ENCODE measurements at places on chromosomes 4 and X.
A peak's percentile ranks its signal among the peaks of the same experiment; 100 is the strongest.

GRCh38 chr4:34643476-34643875 lies 1600.8 kb downstream of the ARAP2 start:
- no peak for DNase-seq

DNA sequence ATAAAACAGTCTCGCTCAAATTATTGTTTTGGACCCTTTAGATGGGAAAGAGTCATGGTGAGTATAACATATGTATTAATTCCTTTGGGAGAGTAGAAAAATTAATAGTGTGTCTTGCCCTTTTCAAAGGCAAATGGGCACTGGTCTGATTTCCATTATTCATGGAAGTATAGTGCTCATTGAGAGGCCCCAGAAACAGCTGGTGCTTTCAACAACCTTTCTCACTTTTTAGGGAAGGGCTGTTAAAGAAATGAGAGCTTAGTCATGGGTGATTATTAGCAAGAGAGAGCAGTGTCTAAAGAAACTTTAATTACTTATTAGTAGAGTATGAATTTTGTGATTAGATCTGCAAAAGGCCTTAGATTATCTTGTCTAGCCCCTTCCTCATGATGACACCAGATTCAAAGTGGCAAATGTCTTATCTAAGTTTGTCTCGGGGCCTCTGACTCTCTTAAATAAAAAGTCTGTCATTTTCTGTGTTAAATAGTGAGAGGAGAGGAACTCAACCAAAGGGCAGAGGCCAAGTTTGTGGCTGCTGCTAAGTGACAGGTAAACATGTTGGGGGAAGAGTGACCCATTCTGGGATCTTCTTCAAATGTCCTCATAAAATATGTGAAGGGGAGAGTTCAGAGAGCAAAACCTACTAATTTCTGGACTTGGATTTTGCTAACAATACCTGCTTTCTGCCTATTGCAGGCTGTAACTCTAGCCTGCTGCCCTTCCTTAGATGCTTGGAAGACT lies 110.6 kb downstream of the REPS2 start:
- DNase-seq = no peak

DNA sequence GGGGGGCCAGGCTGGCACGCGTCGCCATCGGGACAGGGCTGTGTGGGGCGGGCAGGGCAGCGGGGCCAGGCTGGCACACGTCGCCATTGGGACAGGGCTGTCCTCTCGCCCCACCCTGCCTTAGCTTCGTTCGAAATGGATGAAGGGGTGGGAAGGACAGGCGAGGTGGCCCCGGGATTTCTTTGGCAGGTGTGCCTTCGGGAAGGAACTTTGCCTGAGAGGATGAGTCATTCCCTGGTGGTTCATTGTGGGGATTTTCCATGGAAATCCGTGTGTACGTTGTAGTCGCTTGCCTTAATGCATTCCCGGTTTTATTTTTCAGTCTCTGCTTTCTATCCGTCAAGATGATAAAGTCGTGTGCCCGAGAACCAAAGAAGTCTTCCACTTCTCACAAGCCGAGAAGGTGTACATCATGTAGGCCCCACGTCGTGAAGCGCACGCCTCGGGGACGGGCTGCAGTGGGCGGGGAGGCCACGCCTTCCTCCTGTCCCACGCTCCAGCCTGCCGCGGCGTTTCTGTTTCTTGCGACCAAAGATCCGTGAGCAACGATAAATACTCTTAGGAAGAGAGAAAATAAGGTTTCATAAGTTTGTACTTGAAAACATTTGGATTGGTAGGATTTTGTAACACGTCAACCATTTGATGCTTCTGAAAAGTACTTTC lies 8.1 kb upstream of the UVSSA start:
- no peak for DNase-seq

DNA sequence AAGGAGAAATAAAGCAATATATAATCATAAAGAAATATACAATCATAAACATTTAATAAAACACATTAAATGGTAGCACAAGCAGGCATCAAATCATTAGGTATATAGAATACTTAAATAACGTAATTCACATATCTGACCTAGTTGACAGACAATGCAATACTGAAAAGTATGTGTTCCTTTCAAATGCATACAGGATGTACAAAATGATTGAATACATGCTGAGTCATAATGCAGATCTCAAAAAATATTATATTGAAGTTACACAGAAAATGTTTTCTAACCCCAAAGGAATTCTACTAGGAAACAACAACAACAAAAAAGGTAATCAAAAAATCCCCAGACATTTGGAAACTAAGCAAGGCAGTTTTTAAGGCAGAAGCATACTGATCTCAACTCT lies 1072.0 kb upstream of the INTU start:
- DNase-seq = no peak

GRCh38 chrX:70754169-70754848 lies 154.2 kb downstream of the TEX11 start:
- DNase-seq = no peak

GRCh38 chrX:9349572-9350494 lies 115.0 kb upstream of the TBL1X start:
- no peak for DNase-seq

- DNase-seq = no peak
Measured at GRCh38 chrX:126770179-126770578, 49.4 kb upstream of the PRR32 start.

- DNase-seq = no peak
Measured at GRCh38 chr4:111722213-111722720, 423.0 kb upstream of the FAM241A start.

- no peak for DNase-seq
Measured at GRCh38 chrX:24877288-24877664, 138.5 kb downstream of the ARX start.

GRCh38 chr4:30945586-30945985 lies 225.4 kb downstream of the PCDH7 start:
- no peak for DNase-seq

DNA sequence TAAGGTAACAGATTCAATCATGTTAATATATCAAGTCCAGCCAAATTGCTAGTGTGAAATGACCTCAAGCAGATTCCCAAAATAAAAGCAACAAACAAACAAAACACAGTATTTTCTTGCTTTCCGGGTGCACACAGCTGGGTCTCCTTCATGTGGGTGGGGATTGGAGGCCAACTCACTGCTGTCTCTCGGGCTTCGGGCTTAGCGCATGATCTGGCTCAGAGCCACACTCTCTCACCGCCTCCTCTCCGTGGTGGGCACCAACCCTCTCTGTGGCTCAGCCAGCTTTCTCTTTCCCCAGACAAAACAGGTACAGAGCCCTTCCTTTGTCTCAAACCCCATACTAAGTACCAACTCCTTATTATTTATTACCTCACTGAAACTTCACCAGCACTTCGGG lies 2.9 kb upstream of the REELD1 start:
- no peak for DNase-seq

- DNase-seq = no peak
Measured at GRCh38 chrX:154325541-154325940, 29.9 kb downstream of the TKTL1 start.

DNA sequence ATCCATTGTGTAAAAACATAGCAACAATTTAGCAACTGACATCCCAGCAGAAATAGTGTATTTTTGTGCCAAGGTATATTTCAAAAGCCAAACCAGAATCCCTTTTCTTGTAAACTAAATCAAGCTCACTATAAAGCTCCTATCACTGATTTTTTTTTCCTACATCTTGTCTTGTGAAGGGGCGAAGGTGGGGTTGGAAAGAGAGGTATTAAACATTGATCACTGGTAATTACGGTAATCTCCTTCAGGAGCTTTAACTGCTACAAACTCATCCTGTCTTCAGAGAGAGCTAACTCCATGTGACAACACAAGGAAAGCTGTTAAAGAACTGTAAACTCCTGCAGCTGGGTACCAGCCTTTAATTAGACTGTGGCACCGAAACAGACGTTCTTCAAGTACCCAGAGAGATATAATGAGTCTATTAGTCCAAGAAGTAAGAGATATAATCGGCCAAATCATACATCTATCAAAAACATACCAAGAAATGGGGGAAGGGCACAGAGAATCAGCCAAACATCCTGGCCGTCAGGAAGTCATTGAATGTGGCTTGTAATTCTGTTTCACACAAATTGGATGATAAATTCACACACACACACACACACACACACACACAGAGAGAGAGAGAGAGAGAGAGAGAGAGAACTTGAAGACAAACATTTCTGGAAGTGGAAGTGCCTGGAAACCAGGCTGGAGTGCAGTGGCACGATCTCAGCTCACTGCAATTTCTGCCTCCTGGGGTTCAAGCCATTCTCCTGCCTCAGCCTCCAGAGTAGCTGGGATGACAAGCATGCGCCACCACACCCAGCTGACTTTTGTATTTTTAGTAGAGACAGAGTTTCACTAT lies 111.9 kb upstream of the PPARGC1A start:
- no peak for DNase-seq

GRCh38 chr4:70741867-70742658 lies 20.3 kb downstream of the RUFY3 start:
- no peak for DNase-seq

DNA sequence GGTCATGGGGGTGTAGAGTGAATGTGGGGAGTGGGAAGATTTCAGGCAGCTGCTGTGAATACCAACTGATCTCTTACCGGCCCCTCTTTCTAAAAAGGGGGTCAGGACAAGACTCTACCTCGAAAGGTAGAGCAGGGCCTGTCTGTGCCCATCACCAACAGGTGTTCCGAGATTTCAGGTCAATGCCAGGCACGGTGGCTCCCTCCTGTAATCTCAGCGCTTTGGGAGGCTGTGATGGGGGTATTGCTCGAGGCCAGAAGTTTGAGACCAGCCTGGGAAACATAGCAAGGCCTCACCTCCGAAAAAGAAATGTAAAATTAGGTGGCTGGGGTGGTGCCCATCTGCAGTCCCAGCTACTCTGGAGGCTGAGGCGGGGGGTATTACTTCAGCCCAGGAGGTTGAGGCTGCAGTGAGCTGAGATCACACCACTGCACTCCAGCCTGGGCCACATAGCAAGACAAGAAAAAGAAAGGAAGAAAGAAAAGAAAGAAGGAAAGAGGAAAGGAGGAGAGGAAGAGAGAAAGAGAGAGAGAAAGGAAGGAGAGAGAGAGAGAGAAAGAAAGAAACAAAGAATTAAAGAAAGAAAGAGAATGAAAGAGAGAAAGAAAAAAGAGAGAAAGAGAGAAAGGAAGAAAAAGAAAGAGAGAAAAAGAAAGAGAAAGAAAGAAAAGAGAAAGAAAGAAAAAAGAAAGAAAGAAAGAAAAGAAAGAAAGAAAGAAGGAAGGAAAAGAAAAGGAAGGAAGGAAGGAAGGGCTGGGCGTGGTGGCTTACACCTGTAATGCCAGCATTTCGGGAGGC lies 50.1 kb downstream of the CRLF2 start:
- DNase-seq = no peak

- DNase-seq = no peak
Measured at GRCh38 chr4:186810613-186811150, 87.0 kb upstream of the FAT1 start.

DNA sequence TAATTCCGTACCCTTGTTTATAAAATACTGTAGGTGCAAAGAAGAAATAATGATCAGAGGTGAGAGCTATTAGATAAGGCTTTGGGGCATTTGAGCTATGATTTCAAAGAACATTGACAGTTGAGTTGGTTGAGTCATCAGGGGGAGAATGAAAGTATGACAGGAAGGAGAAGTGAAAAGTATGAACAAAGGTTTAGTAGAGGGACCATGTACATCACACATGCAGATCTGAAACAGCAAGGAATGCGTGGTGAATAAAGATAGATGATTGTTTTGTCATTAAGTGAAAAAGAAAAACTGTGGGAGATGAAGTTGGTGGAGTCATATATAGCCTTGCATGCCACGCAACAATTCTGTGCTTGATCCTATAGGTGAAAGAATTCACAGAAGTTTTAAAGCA lies 163.1 kb downstream of the ARAP2 start:
- no peak for DNase-seq

DNA sequence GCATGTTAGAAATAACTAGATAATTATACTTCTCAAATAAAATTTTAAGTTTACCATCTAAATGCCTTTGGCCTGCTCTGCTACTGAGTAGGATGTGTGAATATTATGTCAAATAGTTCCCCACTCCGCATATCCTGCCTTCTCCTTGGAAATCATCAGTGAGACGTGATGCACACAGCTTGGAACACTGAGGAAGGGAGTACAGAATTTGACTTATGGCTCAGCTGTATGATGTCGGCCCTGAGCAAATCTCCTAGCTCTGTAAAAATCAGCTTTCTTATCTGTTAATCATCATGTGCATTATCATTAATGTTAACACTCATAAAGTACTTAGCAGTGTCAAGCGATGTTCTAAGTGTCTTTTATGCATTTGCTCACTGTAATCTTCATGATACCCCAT lies 241.0 kb upstream of the ANKRD50 start:
- no peak for DNase-seq

GRCh38 chr4:5030221-5030620 lies 11.0 kb upstream of the CYTL1 start:
- DNase-seq = no peak

- peak; percentile 55 for DNase-seq
Measured at GRCh38 chr4:10554694-10555093, 97.5 kb upstream of the ZNF518B start.

DNA sequence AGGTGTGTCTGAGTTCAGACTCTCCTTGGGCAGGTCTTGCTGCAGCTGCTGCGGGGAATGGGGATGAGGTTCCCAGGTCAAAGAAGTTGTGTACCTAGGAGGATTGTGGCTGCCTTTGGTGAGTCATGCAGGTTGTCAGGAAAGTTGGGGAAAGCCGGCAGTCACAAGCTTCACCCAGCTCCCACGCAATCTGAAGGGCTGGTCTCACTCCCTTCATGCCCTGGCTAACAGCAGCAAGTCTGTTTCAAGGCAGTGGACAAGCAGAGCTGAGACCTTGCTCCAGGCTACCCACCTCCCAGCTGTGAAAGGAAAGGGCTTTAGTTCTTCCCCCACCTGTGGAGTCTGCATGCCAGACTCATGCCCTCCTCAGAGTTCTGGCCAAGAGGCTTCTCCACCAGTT lies 287.2 kb downstream of the DTHD1 start:
- DNase-seq = no peak

GRCh38 chr4:60683973-60684372 lies 516.2 kb upstream of the ADGRL3 start:
- DNase-seq = no peak

- DNase-seq = no peak
Measured at GRCh38 chrX:150155436-150156035, 207.6 kb upstream of the MAMLD1 start.

DNA sequence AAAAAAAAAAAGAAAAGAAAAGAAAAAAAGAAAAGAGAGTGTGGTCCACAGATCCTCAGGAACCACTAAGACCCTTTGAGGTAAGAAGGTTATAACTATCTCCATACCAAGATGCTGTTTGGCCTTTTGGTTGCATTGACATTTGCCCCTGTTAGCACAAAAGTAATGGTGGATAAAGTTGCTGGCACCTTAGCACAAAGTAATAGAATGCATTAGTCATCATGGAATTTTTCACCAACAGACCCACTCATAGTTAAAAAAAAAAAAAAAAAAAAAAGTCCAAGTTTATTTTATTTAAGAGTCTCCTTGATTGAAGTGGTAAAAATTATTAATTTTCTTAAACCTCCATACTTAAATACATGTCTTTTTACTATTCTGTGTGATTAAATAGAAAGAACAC lies 78.4 kb upstream of the RBPJ start:
- DNase-seq = no peak

- no peak for DNase-seq
Measured at GRCh38 chr4:166277853-166278252, 404.8 kb downstream of the TLL1 start.

- DNase-seq = no peak
Measured at GRCh38 chr4:56240554-56241174, 146.6 kb downstream of the AASDH start.
